ENCODE measurements at places on chromosomes 4 and X. TPM values are rescaled to one million over a fixed set of nuclear protein-coding genes. Genes with fewer than 3 reads are reported as not detected.
A peak's percentile ranks its signal among the peaks of the same experiment; 100 is the strongest.

GRCh38 chr4:159966746-159967145, 863.9 kb downstream of the RAPGEF2 start:
- peak; percentile 52 for DNase-seq
- no peak overlapping the region for H3K27ac ChIP-seq
- H3K4me1 ChIP-seq, result peaks cover 2% of the 10 kb centered on the region
- H3K4me3 ChIP-seq, result no peak overlapping the region
- no peaks in the 10 kb centered on the region for H3K36me3 ChIP-seq

- DNase-seq, result no peak
- no peaks in the 10 kb centered on the region for H3K36me3 ChIP-seq
- H3K4me3 ChIP-seq, result no peak overlapping the region
- H3K27me3 ChIP-seq, result no peaks in the 10 kb centered on the region
- no peak overlapping the region for H3K27ac ChIP-seq
Measured at GRCh38 chrX:12372111-12372510, 233.8 kb downstream of the FRMPD4 start.

- H3K27ac ChIP-seq, result peak overlapping the region; percentile 15
- H3K27me3 ChIP-seq, result no peaks in the 10 kb centered on the region
- no peak overlapping the region for H3K4me3 ChIP-seq
- no peak for DNase-seq
Measured at GRCh38 chrX:115367455-115367854, 77.9 kb downstream of the LUZP4 start.

DNA sequence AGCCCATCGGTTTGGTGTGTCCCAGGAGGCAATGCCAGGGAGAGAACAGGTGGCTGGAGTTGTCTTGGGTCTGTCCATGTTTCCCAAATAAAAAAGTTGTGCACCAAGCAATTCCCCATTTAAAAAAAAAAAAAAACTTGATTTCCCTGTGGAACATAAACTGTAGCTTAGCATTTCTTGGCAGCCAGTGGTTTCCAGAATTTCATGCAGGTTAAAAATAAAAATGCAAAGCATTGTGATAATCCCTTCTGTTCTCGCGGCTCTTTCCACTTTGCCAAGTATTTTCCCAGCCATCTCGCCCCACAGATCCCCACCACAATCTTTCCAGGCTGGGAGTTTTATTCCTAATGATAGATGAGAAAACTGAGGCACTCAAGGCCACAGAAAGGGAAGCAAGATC, 51.4 kb upstream of the MSX1 start:
- H3K27me3 ChIP-seq, result no peaks in the 10 kb centered on the region
- H3K4me1 ChIP-seq, result no peaks in the 10 kb centered on the region
- no peak for DNase-seq
- no peaks in the 10 kb centered on the region for H3K36me3 ChIP-seq

The HAND2 gene
- 3.4 TPM for total RNA-seq

DNA sequence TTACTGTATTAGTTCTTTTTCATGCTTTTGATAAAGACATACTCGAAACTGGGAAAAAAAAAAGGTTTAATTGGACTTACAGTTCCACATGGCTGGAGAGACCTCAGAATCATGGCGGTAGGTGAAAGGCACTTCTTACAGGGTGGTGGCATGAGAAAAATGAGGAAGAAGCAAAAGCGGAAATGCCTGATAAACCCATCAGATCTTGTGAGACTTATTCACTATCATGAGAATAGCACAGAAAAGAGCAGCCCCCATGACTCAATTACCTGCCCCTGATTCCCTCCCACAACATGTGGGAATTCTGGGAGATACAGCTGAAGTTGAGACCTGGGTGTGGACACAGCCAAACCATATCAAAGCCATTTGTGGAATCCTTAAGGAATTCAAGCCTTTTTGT, 1238.9 kb downstream of the ADGRL3 start:
- no peak for DNase-seq
- H3K27ac ChIP-seq, result no peak overlapping the region
- H3K36me3 ChIP-seq, result no peaks in the 10 kb centered on the region
- H3K4me3 ChIP-seq, result no peak overlapping the region

The ANOS1 gene
- total RNA-seq, result not detected

- DNase-seq, result peak; percentile 17
- no peaks in the 10 kb centered on the region for H3K27me3 ChIP-seq
- no peaks in the 10 kb centered on the region for H3K36me3 ChIP-seq
- no peak overlapping the region for H3K4me3 ChIP-seq
Measured at GRCh38 chrX:9595174-9595573, 130.3 kb downstream of the TBL1X start.

GRCh38 chrX:10223276-10223675, 66.5 kb downstream of the CLCN4 start:
- H3K36me3 ChIP-seq, result peaks cover 14% of the 10 kb centered on the region
- H3K4me3 ChIP-seq, result no peak overlapping the region
- H3K4me1 ChIP-seq, result no peaks in the 10 kb centered on the region
- no peak overlapping the region for H3K27ac ChIP-seq
- H3K27me3 ChIP-seq, result no peaks in the 10 kb centered on the region

DNA sequence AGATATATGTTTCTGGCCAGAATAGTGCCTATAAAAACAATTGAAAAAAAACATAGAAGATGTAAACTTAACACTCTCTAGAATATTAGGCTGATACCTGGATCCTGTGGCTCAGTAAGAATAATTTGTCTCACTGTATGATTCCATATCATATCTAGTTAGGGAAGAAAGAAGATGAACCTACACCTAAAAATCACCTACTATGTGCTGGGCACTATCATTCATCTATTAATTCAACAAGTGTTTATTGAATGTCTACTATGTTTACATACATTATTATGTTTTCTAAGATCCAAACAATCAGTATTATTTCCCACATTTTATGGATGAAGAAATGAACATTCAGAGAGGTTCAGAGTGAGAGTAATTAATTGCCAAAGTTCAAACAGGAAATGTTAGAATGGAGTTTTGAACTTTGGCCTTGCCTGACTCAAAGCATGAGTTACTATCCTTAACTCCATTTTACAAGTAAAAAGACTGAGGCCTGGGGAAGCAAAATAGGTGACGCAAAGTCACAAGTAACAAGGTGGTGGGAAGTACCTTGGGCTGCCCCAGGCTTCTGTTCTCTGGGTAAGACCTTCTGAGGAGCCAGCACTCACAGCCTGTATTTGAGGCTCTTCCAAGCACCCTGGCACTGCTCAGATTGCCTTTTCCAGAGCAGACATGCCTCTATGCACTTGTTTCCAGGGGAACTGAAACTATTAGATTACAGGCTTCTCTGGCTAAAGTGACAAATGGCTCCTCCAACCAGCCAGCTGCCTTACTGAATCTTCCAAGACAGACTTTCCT, 111.1 kb upstream of the ACSL4 start:
- H3K36me3 ChIP-seq, result no peaks in the 10 kb centered on the region
- no peak overlapping the region for H3K4me3 ChIP-seq
- no peak for DNase-seq
- H3K27ac ChIP-seq, result no peak overlapping the region
- H3K4me1 ChIP-seq, result no peaks in the 10 kb centered on the region

The SPANXN3 gene
- not detected for total RNA-seq

GRCh38 chrX:154490021-154490413, 412 bp downstream of the SLC10A3 start:
- H3K4me1 ChIP-seq, result peaks cover 6% of the 10 kb centered on the region
- no peaks in the 10 kb centered on the region for H3K36me3 ChIP-seq
- peak; percentile 62 for DNase-seq
- peak overlapping the region; percentile 36 for H3K27ac ChIP-seq
- no peaks in the 10 kb centered on the region for H3K27me3 ChIP-seq
- peak overlapping the region; percentile 68 for H3K4me3 ChIP-seq

DNA sequence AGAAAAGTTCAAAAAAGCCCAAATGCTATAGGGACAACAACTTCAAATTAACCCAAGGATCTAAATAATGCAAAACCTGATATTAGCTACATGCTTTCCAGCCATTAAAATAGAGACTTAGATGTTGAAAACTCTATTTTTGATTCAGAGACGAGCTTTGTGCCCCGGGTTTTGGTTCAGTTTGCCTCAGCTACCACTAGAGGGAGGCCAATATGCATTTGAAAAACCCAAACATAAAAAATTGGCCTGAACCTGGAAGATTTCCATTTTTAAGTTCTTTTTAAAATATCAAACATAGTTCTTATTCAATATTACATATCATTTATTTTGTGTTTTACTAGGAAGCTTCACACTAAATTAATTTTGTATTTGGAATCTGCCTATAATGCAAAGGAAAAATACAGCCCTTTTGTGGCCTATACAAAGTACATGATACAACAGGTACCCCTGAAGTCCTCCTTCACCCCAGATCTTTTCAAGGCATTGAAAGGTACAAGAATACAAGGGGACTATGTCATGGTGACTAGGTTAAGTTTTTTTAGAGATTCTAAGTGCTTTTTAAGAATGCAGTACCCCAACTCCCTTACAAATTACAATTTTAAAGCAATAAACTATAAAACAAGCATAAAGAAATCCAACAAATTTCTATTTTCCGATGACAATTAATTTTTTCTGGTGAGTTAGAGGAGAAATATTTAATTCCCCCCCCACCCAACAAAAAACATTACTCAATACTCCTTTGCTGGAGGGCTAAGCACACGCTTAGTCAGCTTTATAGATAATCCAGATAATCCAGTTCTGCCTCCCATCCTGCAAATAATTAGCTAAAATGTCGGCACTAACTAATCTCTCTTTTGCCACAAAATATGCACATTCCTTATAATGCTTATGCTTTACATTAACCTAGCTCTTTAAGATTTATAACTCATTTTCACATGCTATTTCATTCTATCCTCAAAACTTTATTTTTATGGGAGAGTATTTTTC, 97.7 kb upstream of the PTPN13 start:
- no peaks in the 10 kb centered on the region for H3K36me3 ChIP-seq
- H3K27ac ChIP-seq, result no peak overlapping the region
- H3K27me3 ChIP-seq, result no peaks in the 10 kb centered on the region
- peaks cover 19% of the 10 kb centered on the region for H3K4me1 ChIP-seq

The ZNF185 gene
- total RNA-seq, result 0.26 TPM

DNA sequence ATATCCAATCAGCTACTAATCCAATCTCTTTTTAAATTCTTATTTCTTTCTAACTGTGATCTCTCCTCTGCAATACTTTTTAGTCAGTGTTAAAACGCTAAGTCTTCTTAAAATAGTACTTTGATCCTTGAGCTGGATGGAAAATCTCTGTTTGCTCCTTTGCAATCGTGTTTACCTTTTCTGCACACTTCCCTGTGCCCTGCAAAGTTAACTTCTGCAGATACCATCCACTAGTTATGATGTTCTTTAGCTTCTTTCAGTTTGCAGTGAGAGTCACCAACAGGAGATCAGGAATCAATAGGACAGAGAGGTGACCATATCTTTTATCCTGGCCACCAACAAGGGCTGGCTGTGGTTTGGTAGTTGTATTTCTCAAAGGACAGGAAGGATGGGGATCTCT, 391.5 kb downstream of the GASK1B start:
- H3K36me3 ChIP-seq, result no peaks in the 10 kb centered on the region
- no peaks in the 10 kb centered on the region for H3K27me3 ChIP-seq
- H3K4me1 ChIP-seq, result no peaks in the 10 kb centered on the region
- H3K27ac ChIP-seq, result no peak overlapping the region
- no peak overlapping the region for H3K4me3 ChIP-seq

- H3K4me1 ChIP-seq, result no peaks in the 10 kb centered on the region
- no peak overlapping the region for H3K27ac ChIP-seq
- no peak for DNase-seq
- no peak overlapping the region for H3K4me3 ChIP-seq
- H3K27me3 ChIP-seq, result no peaks in the 10 kb centered on the region
- no peaks in the 10 kb centered on the region for H3K36me3 ChIP-seq
Measured at GRCh38 chr4:150938873-150939499, 76.1 kb downstream of the LRBA start.

The ZIC3 gene
- not detected for total RNA-seq

The ITIH6 gene
- not detected for total RNA-seq

DNA sequence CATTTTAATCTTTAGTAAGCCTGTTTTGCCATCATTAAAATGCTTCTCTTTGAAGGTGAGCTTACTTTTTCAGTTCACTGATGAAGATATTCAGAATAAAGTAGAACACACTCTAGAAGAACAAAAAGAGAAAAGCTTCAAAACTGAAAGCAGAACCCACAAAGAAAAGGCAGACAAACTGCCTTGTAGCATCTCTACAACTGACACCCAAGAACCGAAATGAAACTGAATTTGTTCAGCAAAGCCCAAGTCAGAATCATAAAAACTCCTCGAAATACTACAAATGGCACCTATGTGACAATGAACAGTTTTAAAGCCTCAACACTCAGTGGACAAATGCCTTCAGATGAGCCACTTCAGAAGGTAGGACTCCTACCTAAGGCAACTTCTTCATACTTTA, 83.6 kb downstream of the MAML3 start:
- H3K4me1 ChIP-seq, result peaks cover 11% of the 10 kb centered on the region
- H3K36me3 ChIP-seq, result no peaks in the 10 kb centered on the region
- no peak overlapping the region for H3K4me3 ChIP-seq
- DNase-seq, result no peak
- no peaks in the 10 kb centered on the region for H3K27me3 ChIP-seq
- no peak overlapping the region for H3K27ac ChIP-seq

DNA sequence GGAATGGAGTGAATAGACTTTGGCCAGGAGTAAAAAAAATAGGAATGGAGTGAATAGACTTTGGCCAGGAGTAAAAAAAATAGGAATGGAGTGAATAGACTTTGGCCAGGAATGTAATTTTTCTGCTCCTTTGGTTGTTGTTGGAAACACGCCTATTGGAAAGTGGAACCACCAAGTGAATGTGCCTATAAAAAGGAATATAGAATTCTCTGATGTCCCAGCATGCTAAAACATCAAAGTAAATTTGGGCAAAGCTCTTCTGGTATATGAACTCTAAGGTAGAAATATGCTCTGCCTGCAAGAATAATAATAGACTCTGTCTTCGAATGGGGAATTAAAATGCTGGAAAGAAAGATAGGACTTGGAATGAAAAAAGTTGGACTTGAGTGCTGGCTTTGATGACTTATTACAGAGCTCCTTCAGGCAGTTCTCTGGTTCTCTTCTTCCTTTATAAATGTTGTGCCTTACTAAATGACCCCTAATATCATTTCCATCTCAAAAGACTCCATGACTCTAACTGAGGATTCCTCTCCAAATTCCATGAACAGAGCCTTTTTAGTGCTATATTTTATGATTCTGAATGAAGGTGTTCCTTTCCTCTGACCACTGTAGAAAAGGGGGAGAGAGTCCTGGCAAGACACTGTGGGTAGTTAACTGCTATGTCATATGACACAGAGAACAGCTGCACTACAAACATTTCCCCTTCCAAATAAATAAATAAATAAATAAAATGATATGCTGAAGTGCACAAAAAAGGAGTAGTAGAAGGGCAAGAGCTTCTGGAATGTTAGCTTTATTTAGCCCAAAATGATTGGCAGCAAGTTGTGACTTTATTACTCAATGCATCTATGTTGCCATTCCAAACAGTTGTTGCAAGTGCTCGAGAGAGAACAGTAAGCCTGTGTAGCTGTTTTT, 13.5 kb upstream of the GBA3 start:
- H3K4me1 ChIP-seq, result peaks cover 9% of the 10 kb centered on the region
- H3K27me3 ChIP-seq, result no peaks in the 10 kb centered on the region
- DNase-seq, result no peak
- H3K27ac ChIP-seq, result no peak overlapping the region
- no peak overlapping the region for H3K4me3 ChIP-seq

GRCh38 chr4:6354119-6354518, 84.5 kb downstream of the WFS1 start:
- peaks cover 8% of the 10 kb centered on the region for H3K27me3 ChIP-seq
- DNase-seq, result no peak
- H3K27ac ChIP-seq, result no peak overlapping the region

The SMARCA1 gene
- 82.0 TPM for total RNA-seq

Measured in SJCRH30 (cell line).